ENCODE measurements at places on chromosomes 12 and 14.

- no peak for DNase-seq
Observed at GRCh38 chr12:104050436-104050835, 449 bp upstream of the GLT8D2 start.

- DNase-seq: no peak
Observed at GRCh38 chr14:49209416-49209815, 376.8 kb downstream of the RPS29 start.

DNA sequence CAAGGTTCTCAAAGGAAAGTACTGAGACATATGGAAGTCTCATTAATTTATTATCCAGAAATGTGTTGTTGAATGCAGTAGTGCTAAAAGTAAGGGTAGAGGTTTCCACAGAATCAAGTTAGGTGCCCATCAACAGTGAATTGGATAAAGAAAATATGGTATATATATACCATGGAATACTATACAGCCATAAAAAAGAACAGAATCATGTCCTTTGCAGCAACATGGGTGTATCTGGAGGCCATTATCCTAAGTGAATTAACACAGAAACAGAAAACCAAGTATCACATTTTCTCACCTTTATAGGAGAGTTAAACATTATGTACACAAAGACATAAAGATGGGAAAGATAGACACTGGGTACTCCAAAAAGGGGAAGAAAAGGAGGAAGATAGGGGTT lies 149.9 kb upstream of the RASSF8 start:
- DNase-seq: no peak

DNA sequence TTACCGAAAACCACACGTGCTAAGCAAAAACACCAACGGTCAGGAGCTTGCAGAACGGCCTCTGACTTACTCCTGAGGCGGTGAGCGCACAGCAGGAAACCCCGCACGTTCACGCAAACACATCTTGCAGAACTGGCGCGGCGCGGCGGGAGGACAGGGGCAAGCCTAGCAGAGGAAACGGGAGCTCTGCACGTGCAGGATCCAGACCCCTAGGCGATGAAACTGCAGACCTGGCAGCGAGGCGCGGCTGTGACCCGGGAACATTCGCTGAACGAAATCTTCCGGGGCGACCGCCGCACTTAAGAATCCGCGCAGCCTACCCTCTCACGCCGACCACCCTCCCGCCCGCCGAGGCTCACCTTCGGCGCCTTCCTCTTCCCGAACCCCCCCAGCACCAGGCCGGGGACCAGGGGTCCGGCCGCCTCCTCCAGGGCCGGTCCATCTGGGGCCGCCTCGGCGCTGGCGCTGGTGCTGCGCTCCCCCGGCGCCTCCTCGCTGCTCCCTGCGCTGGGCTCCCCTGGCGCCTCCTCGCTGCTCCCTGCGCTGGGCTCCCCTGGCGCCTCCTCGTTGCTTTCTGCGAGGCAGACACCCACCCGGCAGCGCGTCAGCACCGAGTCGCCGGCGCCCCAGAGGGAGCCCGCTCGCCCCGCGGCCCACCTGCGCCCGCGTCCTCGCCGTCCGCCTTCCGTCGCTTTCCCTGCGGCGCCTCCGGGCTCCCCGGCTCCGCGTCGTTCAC lies 615 bp downstream of the DDX51 start:
- no peak for DNase-seq

- DNase-seq: no peak
Observed at GRCh38 chr14:56199095-56199981, 81.1 kb downstream of the PELI2 start.

Data from bone marrow (tissue), 2 donors.